Endothelial cell of umbilical vein (primary cell): ENCODE measurements at places on chromosomes 5 and 9. TPM values are rescaled to one million over a fixed set of nuclear protein-coding genes. Genes with fewer than 3 reads are reported as not detected.
A peak's percentile ranks its signal among the peaks of the same experiment; 100 is the strongest.

IL4 gene
- total RNA-seq = not detected in 2 replicates

FGFR4 gene
- total RNA-seq = 2.9 and 3.8 TPM in 2 replicates

GABRA1 gene
- not detected in 2 replicates for total RNA-seq

PIP5KL1 gene
- total RNA-seq = 2.9 and 3.8 TPM in 2 replicates

GRCh38 chr5:50415912-50416311 is 25.2 kb downstream of the EMB start:
- no peak for DNase-seq

GRCh38 chr9:123679330-123679987 is 250.5 kb downstream of the DENND1A start:
- no peak for DNase-seq

GRCh38 chr5:164439799-164440198 is 934.4 kb downstream of the MAT2B start:
- DNase-seq = no peak

GRCh38 chr5:56751572-56752313 is 63.6 kb upstream of the MAP3K1 start:
- no peak for DNase-seq

- DNase-seq = peak; percentile 72
These were observed 61.8 kb upstream of the SNX2 start for GRCh38 chr5:122713041-122713440.

DNA sequence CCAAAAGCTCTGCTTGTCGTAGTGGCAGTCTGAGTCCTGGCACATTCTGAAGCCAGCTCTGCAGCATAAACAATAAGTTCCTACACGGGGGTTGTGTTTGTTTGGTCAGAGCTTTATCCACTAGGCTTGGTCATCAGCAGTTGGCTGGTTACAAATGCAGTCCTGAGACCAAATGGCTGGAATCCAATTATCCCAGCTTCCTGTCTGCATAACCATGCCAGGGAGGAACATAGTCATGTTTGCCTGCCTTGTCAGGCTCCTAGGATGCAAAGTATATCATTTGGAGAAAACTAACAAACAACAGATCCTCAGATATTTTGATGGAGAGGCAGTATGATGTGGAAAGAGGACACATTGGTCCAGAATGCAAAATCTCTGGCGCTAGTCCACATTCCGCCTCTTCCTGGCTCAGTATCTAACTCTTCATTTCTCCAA is 85.8 kb downstream of the FBXO38 start:
- peak; percentile 92 for DNase-seq

- DNase-seq = peak; percentile 28
These were observed 18.6 kb upstream of the KDM4C start for GRCh38 chr9:6739218-6739617.

DNA sequence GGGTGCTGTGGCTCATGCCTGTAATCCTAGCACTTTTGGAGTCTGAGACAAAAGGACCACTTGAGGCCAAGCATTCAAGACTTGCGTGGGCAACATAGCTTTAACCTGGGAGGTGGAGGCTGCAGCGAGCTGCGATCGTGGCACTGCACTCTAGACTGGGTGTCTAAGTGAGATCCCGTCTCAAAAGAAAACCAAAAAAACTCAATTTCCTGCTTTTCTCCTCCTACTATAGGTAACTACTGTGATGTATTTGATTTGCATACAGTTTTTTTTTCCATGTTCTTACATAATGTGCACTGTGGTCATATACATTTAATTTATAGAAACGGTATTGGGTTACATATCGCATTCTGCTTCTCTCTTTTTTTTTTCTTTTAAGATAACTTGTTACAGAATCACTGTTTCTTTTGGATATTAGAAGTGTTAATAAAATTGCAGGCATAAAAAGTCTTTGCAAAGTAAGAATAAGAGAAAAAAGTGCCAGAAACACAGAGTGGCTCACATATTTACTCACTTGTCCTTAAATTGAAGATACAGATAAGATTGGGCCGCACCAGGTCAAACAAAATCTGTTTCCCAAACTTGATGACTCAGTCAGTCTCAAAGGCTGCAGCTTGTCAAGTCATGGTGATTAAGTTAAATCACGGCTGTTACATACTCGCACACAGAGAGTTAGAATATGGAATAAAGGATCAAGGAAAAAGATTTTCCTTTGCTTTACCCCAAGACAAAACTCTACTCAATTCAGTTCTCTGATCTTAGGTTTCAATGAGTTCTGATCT is 2.0 kb upstream of the PTGR1 start:
- DNase-seq = peak; percentile 97

DNA sequence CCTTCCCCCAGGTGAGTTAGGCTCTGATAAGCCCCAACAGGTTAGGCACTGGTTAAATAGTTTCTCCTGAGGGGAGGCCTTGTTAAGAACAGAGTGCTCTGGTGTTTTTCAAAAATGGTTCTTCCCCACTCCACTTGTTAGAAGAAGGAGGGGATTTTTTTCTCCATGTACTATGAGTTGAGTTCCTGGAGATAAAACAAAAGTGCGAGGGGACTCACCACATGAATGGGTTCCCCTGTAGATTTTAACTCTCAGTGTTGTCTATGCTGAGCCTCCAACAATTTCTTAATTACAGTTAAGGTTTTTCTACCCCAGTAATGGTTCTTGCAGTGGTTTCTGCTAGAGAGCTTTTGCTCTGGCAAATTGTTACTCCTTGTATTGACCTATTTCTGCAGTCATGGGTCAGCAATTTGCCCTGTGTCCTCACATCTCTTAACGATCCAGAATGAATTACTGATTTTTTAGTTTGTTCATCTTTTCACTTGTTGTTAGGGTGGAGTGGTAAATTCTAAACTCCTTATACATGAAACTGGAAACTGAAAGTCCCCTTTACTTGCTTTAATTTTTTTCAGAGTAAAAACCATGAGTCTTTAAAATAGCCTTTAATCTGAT is 44.4 kb downstream of the SCAMP1 start:
- no peak for DNase-seq

GRCh38 chr9:106956971-106957370 is 94.0 kb downstream of the ZNF462 start:
- DNase-seq = no peak

DNA sequence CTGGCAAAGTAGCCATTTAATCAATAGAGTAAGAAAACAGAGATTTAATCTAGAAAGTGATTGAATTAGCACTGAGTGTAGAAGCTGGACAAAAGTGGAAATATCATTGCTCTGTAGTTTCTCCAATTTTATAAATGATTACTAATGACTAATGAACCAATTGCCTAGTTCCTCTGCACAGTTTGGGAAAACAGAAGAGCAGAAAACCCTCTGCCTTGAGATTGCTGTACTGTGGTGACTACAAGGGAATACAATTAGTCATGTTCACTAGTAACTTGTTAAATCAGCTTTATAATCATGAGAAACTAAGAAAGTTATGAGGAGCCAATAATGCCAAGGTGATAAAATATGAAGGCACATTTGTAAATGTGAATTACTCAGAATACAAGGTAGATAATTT is 21.1 kb upstream of the C6 start:
- no peak for DNase-seq

GRCh38 chr5:87394411-87395165 is 18.1 kb downstream of the CCNH start:
- peak; percentile 38 for DNase-seq
